ENCODE measurements at places on chromosomes 6 and 20.

GRCh38 chr20:1652960-1653359 is 4.6 kb downstream of the SIRPG start:
- peak; percentile 51 for DNase-seq

GRCh38 chr6:167073679-167074274 is 49.1 kb upstream of the CCR6 start:
- no peak for DNase-seq

DNA sequence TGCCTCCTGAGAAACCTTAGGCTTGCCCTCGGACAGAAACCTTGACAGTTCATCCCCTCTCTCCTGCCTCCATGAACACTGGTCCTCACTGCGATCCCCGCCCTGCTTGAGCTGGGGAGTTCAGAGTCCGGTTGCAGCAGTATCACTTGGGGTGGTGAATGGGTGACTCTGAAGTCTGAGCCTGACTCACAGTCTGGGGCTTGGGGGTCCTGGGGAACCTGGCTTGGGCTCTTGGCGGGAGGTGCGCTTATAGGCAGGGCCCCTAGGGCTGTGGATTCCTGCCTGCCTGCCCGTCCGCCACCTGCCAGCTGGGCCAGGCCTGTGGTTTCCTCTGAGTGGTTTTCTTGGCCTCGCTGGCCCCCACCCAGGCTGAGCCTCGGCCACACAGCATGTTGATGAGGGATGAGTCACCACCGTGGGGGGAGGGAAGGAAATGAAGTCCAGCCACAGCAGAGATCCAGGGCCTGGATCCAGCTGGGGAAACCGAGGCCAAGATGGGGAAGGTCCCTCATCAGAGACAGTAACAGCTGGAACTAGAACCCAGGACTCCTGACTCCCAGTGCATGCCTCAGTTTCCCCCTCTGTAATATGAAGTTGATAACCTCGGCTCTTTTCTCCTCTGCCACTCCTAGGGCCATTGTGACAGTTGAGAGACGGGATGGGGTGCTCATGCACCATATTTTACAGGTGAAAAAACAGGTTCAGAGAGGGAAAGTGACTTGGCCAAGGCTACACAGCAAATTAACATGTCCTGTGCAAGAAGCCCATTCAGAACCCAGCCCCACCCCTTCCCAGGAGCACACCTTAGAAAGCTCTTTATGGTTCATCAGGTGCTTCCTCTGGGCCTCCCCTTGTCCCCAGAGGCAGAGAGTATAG is 9.2 kb downstream of the FOXS1 start:
- DNase-seq, result peak; percentile 65

GRCh38 chr20:2313316-2313715 is 17.5 kb downstream of the TGM3 start:
- no peak for DNase-seq

DNA sequence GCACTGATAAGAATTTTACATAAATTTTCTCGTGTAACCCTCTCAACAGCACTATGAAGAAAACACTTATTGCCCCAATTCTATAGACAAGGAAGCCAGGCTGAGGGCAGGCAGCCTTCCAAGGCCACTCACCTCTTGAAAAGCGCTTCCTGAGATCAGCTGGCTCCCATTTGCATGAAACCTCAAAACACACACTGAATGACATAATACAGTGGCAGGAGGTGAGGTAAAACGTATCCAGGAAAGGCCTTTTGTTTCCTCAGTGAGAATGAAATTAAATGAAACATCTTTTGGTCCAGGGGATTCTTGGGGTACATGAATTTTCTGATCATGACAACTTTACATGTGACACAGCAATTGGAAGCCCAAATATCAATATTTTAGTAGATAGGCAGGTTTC is 112.5 kb downstream of the WDR27 start:
- DNase-seq, result peak; percentile 57

DNA sequence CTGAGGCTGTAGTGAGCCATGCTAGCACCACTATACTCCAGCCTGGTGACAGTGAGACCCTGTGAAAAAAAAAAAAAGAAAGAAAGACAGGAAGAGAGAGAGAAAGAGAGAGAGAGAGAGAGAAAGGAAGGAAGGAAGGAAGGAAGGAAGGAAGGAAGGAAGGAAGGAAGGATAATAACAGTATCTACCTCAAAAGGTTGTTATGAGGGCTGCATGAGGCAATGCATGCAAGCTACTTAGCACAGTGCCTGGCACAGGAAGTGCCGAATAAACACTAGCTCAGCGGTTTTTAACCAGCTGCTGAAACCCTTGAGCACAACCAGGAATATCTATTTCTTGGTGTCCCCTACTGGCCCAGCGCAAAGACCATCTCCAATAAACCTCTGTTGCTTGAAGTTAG is 62.3 kb upstream of the TBC1D7 start:
- DNase-seq, result no peak

DNA sequence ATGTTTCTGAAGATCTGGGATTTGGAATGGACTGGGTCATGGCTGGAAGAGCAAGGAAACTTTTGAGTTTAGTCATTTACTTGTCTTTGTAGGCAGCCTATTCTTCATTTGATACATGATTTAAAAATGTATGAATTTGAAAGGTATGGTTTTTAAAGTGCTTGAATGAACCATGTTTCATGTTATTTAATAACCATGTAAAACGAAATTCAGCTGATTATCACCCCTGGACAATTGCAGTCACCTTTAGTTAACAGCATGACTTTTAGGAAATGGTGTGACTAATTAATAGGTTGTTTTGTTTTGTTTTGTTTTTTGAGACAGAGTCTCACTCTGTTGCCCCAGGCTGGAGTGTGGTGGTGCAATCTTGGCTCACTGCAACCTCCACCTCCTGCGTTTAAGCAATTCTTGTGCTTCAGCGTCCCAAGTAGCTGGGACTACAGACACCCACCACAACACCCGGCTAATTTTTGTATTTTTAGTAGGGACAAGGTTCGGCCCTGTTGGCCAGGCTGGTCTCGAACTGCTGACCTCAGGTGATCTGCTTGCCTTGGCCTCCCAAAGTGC is 2.1 kb downstream of the STX11 start:
- no peak for DNase-seq

- DNase-seq, result no peak
Measured at GRCh38 chr6:154872542-154873114, 122.5 kb upstream of the TIAM2 start.

- DNase-seq, result no peak
Measured at GRCh38 chr20:732727-733126, 35.6 kb downstream of the SLC52A3 start.

DNA sequence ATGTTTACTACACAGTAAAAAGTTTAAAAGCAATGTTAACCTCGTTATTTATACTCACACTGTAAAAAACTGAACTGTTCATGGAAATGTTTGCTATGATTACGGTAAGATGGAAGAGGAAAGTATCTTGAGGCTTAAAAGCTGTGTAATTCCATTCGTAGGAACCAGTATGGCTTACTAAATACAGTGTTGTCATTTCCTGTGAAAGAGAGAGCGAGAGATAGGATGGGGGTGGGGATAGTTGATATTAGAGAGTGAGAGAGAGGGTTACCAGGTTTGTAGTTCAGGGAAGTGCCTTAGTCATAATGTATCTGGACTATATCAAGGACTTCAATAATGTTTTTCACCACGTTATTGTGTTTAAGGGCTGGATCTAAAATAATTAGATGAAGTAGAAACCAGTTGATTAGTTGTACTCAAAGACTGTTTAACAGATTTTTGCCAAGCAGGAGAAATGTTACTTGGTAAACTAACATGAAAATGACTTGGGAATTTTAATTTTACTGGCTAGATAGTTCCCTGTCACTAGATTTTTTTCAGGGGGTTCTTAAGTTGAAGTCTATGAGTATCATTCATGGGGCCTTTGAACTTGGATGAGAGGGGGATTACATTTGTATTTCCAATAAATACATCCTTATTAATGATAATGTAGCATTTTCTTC is 30.4 kb downstream of the AFDN start:
- DNase-seq, result no peak

DNA sequence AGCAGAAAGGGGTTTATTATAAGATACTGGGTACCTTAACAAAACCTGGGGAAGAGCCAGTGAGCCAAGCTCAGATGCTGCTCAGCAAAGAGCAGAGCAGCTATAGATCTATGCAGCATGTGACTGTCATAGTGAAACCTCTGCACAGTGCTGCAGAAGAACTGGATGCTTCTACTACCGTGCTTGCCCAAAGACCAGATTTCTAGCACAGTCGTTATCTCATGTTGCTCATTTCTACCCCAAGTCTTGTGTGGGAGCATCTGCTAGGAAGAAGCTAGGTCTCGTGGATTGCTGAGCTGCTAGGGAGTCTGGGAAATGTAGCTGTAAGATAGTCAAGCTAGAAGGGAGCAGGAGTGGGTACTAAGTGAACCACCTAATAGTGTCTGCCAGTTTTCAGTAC is 31.7 kb upstream of the GNRH2 start:
- DNase-seq, result no peak

DNA sequence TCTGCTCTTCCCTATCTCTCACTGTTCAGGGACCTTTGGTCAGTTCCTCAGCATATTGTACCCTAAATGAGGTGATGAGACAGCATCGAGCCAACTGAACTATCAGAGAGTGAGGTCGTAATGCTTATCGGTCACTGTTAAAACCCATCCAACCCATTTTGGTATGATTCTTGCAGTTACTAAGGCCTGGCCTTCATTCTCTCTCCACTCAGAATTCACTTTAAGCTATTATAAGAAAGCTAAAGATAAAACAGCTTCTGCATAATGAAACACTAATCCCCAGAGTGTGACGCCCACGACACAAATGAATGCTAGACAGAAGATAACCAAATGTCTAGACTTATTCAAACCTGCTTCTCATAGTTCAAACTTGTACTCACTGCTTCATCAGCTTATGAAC is 175.8 kb downstream of the GMPR start:
- no peak for DNase-seq

- no peak for DNase-seq
Measured at GRCh38 chr6:20417819-20418218, 16.1 kb downstream of the E2F3 start.

DNA sequence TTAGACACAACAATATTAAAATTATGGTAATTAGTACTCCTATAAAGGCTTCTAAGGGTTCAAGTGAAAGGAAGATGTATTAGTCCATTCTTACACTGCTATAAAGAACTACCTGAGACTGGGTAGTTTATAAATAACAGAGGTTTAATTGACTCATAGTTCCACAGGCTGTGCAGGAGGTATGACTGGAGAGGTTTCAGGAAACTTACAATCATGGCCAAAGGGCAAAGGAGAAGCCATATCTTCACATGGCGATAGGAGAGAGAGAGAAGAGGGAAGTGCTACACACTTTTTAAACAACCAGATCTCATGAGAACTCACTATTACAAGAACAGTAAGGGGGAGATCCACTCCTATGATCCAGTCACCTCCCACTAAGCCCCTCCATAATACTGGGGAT is 52.9 kb downstream of the TINAG start:
- DNase-seq, result no peak

DNA sequence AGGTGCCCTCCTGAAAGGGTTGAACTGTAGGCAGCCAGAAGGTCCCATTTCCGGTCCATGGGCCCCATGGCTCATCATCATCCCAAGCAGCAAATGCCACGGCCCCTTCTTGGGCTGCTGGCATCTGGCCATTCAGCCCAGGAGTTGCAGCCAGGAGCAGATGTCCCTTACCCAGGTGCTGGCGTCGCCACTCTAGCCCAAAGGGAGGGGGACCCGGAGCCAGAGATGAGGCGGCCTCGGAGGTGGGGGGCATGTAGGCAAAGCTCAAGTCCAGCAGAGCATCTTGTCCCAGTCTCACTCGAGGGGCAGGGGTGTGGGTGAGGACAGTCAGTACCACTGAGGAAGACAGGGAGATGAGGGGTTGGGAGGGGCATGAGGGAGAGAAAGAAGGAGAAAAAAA is 6.3 kb upstream of the RGL2 start:
- DNase-seq, result no peak

- DNase-seq, result no peak
Measured at GRCh38 chr6:131819572-131820124, 11.8 kb downstream of the ENPP1 start.

Data from activated CD8-positive, alpha-beta T cell treated with anti-CD3 and anti-CD28 coated beads, Interleukin-2, amount 10 ng/mL, durations not matched to agents 7 days and 5 days (primary cell).